ENCODE measurements at places on chromosomes 13 and 19.

DNA sequence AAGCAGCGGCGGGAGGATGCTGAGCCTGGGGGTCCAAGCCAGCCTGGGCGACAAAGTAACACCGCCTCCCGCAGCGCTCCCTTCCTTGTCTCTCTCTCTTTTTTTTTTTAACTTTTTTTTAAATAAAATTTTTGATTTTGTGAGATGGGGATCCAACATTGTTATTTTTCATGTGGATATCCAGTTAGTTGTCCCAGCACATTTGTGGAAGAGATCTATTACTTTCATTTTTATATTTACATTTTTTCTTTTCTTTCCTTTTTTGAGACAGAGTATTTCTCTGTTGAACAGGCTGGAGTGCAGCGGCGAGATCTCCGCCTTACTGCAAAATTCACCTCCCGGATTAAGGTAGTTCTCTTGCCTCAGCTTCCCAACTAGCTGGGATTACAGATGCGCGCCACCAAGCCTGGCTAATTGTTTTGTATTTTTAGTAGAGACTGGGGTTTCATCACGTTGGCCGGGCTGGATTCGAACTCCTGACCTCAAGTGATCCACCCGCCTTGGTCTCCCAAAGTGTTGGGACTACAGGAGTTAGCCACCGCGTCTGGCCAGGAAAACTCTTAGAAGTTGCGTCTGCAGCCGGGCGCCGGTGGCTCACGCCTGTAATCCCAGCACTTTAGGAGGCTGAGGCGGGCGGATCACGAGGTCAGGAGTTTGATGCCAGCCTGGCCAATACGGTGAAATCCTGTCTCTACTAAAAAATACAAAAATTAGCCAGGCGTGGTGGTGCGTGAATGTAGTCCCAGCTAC lies 19.4 kb downstream of the ZNF816 start:
- no peak for DNase-seq

DNA sequence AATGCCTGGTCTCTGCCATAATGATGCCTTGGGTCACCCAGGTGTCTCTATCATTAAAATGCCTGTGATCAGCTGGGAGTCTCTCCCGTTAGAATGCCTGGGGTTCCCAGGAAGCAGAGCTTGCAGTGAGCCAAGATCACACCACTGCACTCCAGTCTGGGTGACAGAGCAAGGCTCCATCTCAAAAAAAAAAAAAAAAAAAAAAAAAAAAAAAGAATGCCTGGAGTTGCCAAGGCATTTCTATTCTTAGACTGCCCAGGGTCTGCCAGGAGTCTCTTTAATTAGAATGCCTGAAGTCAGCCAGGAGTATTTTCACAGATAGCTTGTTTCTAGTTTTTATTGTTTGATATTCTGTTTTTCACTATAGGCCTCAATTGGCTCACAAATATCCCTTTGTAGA lies 1552.5 kb downstream of the UQCRFS1 start:
- DNase-seq: no peak

- DNase-seq: no peak
Measured at GRCh38 chr13:41782086-41782485, 178.8 kb downstream of the VWA8 start.

- no peak for DNase-seq
Measured at GRCh38 chr13:86858216-86858615, 813.0 kb upstream of the SLITRK5 start.

DNA sequence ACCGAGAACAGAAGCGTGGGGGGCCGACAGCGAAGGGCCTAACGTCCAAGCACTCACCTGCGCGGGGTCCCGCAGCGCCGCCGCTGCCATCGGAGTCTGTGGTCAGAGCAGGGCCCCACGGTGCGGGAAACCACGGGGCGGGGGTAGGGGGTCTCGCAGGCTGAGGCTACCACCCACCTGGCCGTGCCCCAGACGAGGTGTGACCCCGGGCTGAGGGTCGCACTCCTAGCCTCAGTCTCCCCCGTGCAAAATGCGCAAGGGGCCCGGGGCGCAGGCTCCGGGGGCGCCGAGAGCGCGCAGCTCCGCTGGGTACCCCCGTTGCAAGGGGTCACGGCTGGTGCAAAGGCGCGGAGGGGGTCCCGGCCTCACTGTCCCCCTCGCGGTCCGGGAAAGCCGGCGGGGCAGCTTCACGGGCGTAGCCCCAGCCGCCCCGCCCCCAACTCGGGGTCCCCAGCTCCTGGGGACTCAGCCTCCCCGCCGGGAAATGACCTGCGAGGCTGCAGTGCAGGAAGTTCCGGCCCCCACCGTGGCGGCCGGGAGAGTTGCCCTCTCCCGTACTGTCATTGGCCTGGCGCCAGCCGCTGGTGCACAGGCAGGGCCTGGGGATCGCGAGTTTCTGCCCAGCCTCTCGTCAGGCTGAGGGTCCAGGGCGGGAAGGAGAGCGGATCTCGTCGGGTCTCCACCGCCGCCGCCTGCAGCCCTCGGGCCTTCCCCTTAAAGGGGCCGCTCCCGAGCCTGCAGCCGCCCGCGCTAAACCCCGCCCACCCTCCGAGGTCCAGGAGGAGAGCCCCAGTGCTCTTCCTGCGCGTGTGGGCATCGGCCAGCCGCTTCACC lies at the start of gene ZNF792:
Gene ZNF792, minus strand, starts transcription at position 657 of the 834 bp plus-strand sequence. Its CDS starts 567 bp downstream, at position 90.
- DNase-seq: peak; percentile 32

DNA sequence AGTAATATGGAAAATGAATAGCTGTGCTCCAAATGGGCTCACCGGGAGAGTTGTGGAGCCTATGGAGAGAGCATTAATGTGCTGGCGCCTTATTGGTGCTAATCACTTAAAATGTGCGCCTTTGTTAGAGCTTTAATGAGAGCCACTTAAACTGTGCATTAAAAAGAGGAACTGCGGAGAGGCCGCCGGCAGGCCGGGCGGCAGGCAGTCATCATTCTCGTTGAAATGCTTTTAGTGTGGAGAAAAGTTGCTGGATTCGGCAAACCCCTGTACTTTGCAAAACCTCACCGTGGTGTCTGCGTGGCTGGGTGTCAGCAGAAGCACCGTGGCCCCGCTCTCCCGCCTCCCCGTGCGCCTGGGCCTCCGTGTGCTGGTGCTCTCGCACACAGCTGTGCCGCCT lies 105.5 kb downstream of the KDM4B start:
- no peak for DNase-seq

GRCh38 chr19:58150328-58150921 lies at the start of gene ZNF329:
Gene ZNF329, minus strand, starts transcription at chr19:58150789. Its CDS starts 21,286 bp downstream, at chr19:58129503.
- DNase-seq: peak; percentile 74

DNA sequence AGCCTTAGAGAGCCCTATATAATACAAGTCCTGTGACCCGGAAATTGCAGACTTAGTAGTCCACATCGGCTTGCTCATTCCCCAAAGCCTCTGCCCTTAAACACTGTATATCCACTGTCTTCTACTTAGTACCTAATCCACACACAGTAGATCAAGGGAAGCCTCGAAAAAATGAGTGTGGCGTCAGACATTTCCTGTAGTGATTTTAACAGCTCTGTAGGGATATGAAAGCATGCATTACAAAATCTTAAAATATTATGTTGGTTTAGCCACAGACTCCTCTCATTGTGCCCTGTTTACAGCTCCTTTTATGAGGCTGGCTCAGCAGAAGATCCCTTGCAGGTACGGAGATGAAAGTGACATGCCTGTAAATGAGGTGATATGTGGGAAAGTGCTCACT lies 416.3 kb downstream of the LIG4 start:
- no peak for DNase-seq

DNA sequence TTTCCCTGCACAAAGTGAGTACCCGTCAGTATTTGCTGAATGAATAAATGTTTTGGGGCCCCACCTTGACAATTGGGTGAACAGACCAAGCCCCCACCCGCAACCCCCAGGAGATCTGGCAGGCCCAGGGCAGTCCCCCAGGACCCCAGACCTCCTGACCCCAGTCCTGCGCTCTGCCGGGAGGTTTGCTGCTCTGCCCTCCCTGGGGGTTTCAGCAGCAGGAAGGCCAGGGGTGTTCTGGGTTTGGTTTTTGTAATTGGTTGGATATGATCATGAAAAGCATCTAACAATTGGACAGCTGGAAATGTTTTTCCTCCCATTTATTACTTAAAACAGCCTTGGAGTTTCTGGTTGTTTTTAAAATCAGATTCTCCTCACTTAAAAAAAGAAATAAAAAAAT lies 193.8 kb downstream of the URI1 start:
- no peak for DNase-seq

GRCh38 chr13:108621462-108621861 lies 7.9 kb upstream of the MYO16 start:
- no peak for DNase-seq

- no peak for DNase-seq
Measured at GRCh38 chr13:35643625-35644024, 167.1 kb upstream of the MAB21L1 start.

GRCh38 chr19:44738136-44738535 lies 10.4 kb upstream of the BCL3 start:
- DNase-seq: no peak

DNA sequence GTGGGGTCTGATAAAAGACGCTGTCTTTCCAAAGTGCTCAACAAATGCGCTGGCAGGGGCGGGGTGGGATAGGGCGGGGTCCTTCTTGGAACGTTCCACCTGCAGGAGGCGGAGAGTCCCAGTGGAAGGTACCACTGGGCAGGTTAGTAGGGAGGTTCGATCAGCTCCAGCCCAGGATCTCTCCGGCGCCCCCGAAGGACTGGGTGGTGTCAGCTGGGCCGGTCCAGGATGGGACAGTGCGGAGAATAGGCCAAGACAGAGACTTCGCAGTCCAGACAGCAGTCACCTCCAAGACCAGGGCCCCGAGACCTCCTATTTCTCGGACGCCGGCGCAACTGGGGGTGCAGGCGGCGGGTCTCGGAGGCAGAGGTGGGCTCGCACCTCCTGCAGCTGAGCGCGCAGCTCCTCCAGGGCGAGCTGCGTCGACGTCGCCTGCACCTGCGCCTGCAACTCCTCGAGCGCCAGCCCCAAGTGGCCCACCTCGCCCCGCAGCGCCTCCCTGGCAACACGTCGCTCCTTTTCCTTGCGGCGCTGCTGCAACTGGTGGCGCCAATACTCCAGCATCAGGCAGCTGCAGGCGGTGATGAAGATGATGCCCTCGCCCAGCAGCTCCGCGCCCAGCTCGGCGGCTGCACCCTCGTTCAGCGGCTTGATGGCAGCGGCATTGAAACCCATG lies 21.6 kb downstream of the VASP start:
- peak; percentile 74 for DNase-seq

DNA sequence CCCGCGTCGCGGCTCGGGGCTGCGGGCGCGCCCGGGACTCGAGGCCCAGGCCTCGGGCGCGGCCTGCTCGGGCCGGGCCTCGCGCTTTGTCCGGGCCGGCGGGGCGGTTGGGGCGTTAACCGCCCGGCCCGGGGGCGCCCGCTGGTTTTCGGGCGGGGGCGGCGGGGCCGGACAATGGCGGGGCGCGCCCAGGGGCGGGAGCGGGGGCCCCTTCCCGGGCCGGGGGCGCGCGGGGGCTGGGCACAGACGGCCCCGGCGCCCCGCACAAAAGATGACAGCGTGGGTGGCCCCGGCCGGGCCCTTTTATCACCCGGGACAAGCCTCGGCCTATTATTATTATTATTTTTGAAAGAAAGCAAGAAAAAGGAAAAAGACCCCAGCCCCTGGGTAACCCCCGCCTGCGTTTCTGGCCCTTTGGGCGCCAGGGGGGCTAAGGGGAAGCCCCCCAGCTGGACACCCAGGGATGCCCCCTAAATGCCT lies 419 bp downstream of the KDM4B start:
- no peak for DNase-seq

DNA sequence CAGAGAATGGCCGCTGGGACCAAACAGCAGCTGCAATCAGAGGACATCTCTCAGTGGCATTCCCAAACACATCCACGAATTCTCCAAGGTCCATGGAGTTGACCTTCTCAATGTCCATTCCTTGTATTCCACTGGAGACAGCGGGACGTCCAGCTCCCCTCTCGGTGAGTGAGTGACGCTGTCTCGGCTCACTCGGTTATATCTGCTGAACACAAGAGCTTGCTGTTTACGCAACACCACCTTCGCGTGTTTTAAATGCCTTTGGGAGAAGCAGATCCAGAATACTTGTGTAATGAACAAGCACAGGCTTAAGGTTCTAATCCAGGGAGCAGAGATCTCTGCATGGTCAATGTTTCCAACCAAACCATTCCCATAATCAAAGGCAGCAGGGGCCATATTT lies at the start of gene URAD:
Gene URAD, minus strand, starts transcription at position 174 of the 400 bp plus-strand sequence. Its CDS starts 56 bp downstream, at position 118.
- DNase-seq: no peak

- DNase-seq: no peak
Measured at GRCh38 chr13:110697842-110698241, 8.1 kb downstream of the CARS2 start.

GRCh38 chr13:111219950-111220349 lies 100.5 kb upstream of the TEX29 start:
- DNase-seq: no peak

GRCh38 chr19:710767-711166 lies 2.0 kb downstream of the PALM start:
- no peak for DNase-seq

DNA sequence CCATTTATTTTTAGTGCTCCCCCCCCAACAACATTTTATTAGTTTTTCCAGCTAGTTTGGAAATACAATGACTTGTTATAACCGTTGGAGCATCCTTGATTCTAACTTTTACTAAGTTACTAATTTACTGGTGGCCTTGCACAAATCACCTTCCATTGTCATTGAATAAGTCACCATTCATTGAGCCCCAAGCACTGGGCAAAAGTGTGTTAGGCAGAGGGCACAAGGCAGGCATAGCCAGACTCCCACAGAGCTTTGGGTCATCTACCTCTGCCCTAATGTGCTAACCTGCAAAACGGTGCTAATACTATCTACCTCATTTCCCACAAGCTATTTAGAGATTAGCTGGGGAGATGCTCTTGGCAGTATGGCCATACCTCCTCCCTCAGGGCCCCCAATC lies 86.8 kb upstream of the RNF113B start:
- DNase-seq: no peak

GRCh38 chr13:94073007-94073744 lies 406.3 kb downstream of the DCT start:
- DNase-seq: no peak

DNA sequence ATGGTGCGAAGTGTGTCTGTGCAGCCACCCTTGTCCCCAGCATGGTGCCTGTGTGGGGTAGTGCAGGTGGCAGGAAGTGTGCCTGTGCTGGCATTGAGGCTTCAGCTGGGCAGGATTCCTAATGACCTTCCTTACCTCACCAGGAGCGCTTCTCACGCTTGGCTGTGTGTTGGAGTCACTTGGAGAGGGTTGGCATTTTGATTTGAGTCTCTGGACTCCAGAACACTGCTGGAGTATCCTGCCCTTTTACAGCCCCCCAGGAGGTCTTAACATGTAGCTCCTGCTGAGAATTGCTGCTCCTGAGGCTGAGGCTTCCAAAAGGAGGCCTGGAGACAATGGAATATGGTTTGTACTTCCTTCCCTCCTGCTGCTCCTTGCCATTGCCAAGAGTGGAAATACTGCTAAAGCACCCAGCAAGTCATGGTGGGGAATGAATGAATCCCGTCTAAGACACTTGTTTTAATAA lies 87.1 kb downstream of the ARHGEF7 start:
- no peak for DNase-seq

- DNase-seq: no peak
Measured at GRCh38 chr13:113535381-113535781, 44.9 kb upstream of the DCUN1D2 start.

GRCh38 chr13:101730420-101731000 lies 278.0 kb downstream of the ITGBL1 start:
- no peak for DNase-seq

GRCh38 chr19:925087-925525 lies 729 bp upstream of the ARID3A start:
- DNase-seq: peak; percentile 38

GRCh38 chr19:53158119-53158656 lies 665 bp downstream of the ZNF347 start:
- peak; percentile 20 for DNase-seq

Data from prostate gland (tissue), 2 donors.